ENCODE measurements at places on chromosomes 4 and X.

- DNase-seq = no peak
Measured at GRCh38 chrX:110384490-110384889, 25.8 kb downstream of the RTL9 start.

DNA sequence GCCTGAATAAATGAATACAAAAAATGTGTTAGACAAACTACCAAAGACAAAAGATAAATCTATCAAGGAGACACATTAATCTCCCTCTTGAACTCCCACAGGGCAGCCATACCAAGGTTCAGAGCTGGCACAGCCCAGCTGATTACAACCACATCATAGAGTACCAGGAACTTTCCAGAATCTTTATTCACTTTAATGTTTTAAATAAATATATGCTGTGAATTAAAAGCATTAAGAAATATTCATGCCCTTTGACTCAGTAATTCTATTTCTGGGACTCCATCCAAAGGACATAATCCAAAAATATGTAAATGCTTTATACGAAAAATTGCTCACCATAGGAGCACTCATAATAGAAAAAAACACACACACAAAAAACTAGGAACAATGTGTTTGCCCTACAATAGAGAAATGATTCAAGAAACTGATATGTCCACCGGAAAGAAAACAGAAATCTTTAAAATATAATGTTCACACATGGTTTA is 126.0 kb downstream of the LDB2 start:
- DNase-seq = no peak

- DNase-seq = no peak
Measured at GRCh38 chr4:141563723-141564122, 72.7 kb upstream of the IL15 start.

DNA sequence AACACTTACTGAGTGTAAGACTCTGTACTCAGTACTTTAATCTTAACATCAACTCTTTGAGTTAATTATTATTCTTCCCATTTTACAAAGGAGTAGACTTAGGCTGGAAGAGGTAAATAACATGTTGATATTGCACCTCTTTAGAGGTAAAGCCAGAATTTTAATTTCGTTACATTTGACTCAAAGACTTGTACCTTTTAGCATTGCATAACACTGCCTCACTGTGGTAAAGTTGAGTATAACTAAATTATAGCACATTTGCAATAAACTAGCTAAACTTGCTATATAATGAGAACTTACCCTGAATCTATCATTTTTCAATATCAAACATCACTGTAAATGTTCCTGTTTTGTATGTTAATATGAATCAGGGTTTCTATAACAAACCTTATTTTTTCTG is 218.5 kb downstream of the PRR32 start:
- no peak for DNase-seq

DNA sequence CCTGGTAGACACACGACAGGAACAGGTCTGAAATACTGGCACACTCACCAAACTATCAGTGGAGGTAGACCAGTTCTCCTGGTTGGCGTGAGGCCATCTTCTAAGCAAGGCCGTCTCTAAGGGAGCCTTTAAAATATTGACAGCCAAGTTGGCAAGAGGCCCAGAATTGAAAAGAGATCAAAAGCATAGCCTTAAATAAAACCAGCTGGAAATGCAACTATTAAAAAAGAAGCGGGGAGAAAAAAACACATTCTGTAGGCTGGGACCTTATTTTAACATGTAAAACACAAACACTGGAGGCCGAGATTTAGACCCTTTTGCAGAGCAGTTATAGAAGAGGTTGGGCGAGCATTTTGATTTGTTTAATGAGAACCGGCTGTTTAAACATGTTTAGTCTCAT is 233.0 kb upstream of the CLNK start:
- DNase-seq = no peak

DNA sequence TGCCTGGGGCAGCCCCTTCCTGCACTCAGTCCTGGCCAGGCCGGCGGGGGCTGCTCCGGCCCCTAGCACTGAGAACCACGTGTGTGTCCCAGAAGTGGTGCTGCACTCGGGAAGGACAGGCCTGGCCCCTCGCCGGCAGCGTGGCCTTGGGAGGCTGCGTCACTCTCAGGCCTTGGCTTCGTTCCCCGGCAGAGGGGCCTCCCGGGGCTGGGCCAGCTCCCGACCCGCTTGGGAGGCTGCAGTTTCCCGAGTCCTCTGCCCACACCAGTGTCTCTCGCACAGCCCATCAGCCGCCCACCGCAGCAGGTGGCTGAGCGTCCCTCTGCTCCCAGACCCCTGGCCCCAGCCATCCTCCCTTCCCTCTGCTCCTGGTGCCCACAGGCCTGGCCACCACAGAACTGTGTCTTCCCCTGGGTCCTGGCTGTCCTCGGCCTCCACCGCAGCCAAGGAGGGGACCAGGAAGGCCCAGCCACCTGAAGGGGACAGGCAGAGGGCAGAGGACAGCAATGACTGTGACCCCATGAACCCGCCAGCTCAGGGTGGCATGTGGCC is 10.9 kb upstream of the CPLX1 start:
- no peak for DNase-seq

DNA sequence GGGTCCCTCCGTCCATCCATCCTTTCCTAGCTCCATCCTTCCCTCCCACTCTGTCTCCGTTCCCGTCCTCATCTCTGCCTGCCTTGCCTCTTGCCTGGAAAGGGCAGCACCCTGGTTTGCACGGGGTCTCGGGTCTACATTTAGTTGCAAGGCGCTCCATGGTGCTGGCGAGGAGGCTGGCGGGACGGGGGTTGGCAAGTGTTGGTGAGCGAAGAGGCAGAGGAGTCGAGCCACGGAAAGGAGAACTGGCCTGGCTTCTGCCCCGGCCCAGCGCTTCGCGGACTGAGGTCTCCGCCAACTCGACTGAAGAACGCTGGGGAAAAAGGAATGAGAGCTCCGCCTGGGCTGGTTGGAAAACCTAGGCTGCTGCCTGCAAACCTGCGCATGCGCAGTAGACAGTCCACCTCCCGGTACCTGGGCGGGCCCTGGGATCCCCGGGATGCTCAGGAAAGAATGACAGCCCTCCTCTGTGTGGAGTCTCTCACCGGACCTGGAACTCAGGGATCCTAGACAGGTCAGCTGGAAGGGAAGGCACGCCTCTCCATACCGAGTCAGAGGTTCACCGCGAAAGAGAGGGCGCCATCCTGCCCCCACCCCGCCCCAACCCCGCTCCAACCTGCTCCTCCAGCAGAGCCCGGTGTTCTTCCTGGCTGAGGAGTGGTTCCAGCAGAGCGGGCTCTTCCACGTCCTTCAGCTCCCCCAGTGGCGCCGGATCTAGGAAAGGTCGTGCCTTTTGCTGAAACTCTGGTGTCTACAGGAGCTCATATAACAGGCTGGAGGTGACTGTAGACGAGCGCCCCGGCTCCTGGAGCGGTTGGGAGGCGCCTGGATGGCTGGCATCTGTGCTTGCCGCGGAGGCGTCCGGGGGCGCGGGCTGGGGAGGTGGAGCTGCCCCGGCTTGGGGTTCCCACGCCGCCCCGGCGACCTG is 6.0 kb downstream of the FRG2 start:
- DNase-seq = no peak

All from activated T-helper 9 cell treated with anti-CD3 and anti-CD28 coated beads, Interleukin-2, amount 50 U/mL, for 16 hours (primary cell).